Activated gamma-delta T cell treated with Interleukin-2 at 50 U/mL for 16 hours (primary cell): ENCODE measurements at places on chromosomes 7 and 10.

DNA sequence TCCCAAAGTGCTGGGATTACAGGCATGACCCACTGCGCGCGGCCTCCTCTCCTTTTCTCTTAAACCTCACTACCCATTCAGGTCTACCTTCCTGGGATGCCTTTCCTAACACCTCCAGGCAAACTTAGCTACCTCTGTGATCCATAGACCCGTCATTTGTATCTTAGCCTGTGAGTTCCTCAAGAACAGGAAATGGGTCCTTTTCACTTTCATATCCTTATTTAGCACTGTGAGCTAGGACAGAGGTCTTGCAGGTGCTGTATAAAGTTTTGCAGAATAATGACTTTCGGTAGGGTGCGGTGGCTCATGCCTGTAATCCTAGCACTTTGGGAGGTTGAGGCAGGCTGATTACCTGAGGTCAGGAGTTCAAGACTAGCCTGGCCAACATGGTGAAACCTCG is 215.7 kb downstream of the RELN start:
- DNase-seq, result no peak

GRCh38 chr10:79221110-79222051 is 125.9 kb upstream of the PPIF start:
- no peak for DNase-seq

- peak; percentile 37 for DNase-seq
Measured at GRCh38 chr7:74453322-74454011, at the start of gene GTF2IRD1. TSS of gene GTF2IRD1 (plus strand) at chr7:74453906. CDS start at chr7:74508081, 54,175 bp downstream.

- DNase-seq, result no peak
Measured at GRCh38 chr7:83984076-83984475, 210.5 kb downstream of the SEMA3A start.

- DNase-seq, result no peak
Measured at GRCh38 chr7:80537091-80537490, 25.2 kb upstream of the GNAT3 start.

- no peak for DNase-seq
Measured at GRCh38 chr10:122140941-122141623, 130.0 kb upstream of the BTBD16 start.

DNA sequence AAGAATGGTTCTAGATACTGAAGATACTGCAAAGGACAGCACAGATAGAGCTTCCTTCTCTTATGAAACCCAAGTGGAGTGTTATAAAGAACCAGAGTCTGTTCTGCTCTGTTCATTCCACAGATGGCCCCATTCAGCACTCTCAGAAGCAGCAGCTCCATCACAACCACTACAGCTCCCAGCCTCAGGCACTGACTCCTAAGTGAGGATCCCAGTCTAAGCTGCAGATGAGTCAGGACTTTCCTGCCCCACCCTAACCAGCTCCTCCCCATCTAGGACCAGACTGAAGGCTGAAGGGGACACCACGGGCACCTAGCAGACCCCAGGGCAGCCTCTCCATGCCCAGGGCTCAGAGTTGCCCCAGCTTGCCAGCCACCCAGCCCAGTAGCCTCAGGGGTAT is 379.8 kb downstream of the GRID1 start:
- no peak for DNase-seq

- no peak for DNase-seq
Measured at GRCh38 chr7:26143298-26144048, 8.5 kb upstream of the NFE2L3 start.

DNA sequence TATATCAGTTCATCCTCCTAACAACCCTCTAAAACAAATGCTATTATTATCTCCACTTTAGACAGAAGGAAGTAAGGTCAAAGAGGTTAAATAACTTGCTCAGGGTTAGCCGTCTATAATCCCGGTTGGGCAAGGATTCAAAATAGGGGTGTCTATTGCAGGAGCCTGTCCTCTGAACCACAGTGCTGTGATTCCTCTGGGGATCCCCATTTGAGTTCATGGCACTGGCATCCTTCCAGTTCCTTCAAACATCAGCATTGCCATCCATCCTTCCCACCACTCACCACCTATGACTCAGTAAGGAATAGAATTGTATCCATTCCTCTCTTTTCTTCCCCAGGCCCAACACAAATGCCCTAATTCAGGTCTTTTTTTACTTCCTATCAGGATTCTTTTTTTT is 25.6 kb downstream of the HPS6 start:
- no peak for DNase-seq

GRCh38 chr7:80974396-80975358 is 55.8 kb upstream of the SEMA3C start:
- DNase-seq, result no peak

GRCh38 chr10:123043409-123043925 is 34.7 kb downstream of the ACADSB start:
- DNase-seq, result peak; percentile 18

GRCh38 chr7:96822824-96823223 is 113.2 kb upstream of the SEM1 start:
- no peak for DNase-seq

GRCh38 chr10:109859221-109859620 is 64.1 kb downstream of the XPNPEP1 start:
- DNase-seq, result no peak

GRCh38 chr10:26499426-26499825 is 61.3 kb downstream of the APBB1IP start:
- no peak for DNase-seq

- DNase-seq, result no peak
Measured at GRCh38 chr7:115911465-115911864, 119.1 kb downstream of the TFEC start.

DNA sequence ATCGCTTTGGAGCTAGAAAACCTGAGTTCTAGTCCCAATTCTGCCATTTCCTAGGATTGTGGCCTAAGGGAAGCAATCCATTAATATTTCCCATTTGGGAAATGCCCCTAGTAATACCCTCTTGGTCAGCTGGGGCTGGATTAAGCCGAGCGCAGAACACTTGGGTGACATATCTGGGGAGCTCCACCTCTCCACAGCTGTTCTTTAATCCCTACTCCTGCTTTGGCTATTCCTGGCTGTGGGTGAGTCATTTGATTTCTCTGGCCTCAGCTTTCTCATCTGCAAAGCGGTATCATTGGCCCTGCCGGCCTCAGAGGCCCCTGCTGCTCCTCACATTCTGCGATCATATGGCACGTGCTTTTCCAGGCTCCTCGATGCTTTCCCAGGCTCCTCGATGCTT is 108.3 kb downstream of the BUB3 start:
- DNase-seq, result no peak

DNA sequence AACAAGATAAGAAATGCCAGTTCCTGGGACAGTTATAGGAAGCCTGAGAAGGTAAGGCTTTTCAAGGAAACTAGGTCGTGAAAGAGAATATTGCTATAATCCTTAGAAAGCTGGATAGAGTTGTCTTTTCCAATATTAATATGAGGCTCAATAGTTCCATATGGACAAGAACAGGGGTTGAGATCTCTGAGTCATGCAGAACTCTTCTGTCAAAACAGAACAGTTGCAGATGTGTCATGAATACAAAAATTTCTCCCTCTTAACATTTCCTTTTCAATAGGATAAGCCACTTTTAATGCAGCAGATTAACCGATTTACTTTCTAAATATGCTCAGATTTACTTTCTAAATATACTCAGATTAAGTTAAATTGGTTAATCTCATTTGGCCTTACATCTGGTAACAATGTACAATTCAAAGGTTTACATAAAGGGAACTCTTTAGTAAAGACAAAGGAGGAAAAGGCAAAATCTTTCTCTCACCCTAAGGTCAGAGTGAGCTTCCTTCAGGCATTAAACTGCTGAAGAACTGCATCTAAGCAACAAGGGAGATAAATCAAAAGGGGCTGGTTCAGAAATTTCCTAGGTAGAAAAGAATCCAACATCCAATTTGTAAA is 104.7 kb upstream of the PCDH15 start:
- no peak for DNase-seq

- no peak for DNase-seq
Measured at GRCh38 chr7:90903841-90904240, 307.7 kb downstream of the CDK14 start.

DNA sequence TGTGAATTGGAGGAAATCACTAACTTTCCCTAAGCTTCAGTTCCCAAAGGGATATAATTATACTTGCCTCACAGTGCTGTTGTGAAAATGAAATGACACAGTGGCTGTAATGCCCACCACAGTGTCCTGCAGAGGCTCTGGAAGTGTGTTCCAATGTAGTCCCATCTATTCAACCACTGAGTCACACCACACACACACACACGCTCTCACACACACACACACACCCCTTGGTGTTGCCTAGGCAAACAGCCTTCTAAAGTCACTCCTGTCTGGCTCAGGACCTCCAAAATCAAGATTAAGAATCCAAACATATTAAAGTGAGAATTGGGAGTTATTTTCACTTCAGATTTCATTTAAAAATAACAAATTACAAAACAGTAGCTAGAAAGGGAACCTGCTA is 73.3 kb downstream of the NRCAM start:
- DNase-seq, result no peak

GRCh38 chr7:18177815-18178660 is 150.4 kb upstream of the PRPS1L1 start:
- DNase-seq, result no peak

DNA sequence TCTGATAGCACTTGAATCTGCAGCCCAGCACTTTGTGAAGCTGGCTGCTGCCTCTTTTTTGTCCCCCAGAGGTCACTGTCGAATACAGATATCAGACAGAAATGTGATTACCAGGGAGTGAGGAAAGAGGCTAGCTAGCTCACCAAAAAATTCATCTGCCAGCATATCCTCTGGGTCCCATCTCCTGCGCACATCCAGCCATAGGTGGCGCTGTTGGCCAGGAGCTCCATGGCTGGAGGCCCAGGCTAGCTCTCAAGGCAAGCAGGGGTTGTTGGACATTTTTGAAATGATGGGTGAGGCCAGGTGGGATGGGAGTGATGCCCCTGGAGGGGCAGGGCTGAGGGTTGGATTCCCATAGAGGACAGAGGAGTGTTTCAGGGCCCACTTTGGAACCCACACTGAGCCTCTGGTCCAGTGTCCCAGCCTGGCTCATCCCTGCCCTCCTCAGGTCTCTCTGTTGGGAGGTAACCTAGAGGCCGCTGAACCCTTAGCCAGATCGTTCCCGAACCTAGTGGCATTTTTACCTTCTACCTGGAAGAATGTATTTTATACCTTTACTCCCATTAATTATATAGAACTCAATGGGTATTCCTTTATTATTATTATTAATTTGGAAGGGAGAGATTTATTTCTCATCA is 14.8 kb downstream of the DPCD start:
- peak; percentile 12 for DNase-seq

GRCh38 chr10:1264001-1264400 is 207.8 kb downstream of the WDR37 start:
- no peak for DNase-seq

- no peak for DNase-seq
Measured at GRCh38 chr10:83984256-83984640, 155.1 kb upstream of the GHITM start.

DNA sequence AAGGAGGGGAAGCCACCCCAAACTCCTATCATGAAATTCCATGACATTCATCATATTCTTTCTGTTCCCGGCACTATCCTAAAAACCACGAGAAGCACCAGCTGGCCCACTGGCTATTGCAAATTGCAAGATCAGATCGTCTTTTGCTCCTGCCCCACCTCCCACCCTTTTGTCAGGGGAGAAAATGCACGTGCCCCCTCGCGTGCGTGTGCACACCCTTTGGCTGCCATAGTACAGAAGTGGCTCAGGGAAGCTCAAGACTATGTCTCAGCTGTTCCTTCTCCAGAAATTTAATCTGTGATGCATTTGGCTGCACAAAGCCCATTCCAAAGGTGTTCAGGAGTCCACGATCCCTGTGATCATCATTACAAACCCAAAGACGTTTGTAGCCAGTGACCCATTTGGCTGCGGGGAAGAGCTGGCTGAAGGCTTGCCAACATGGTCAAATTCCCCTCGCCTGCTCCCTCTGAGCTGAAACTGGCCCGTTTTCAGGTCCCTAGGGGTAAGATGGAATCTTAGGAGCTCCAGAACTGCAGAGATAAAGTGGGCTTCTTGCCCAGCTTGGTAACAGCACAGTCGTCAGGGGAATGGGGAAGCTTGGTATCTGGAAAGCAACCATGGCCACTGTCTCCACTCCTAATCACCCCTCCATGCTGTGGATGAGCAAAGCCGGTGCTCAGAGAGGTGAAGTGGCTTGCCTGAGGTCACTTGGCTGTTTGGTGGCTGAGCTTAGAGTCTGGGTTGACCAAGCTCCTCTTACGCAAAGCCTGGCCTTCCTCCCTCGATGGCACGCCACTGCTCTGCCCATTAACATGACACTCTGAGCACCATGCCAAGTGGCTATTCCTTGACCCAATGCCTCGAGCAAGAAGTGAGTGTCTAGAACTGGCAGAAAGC is 155.4 kb downstream of the NEURL1 start:
- DNase-seq, result no peak

DNA sequence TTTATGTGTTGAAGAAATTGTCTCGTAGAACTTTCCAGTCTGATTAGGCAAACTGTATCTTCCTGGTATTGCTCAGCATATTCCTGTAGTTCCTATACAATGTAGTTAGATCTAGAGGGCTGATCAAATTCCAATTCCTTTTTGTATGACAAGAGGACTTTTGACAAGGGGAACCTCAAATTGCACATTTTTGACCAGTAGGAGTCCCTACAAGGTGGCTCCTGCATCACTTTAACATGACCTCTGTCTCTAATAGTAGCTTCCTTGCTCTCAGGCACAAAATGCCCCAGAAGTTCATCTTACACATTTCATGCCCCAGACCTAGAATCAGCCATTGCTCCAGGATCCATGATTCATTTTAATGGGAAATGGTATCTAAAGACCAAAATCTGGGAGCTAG is 18.7 kb downstream of the HERPUD2 start:
- no peak for DNase-seq

GRCh38 chr7:155741082-155741481 is 71.2 kb downstream of the SHH start:
- DNase-seq, result no peak
